Psoas muscle (tissue), 8 donors: ENCODE measurements at places on chromosomes 6 and 20. TPM values are rescaled to one million over a fixed set of nuclear protein-coding genes. Genes with fewer than 3 reads are reported as not detected.

The ADTRP gene
- not detected for total RNA-seq

The SYCP2 gene
- 0.88 TPM for total RNA-seq

The GRIK2 gene
- total RNA-seq, result 0.47 TPM

GRCh38 chr20:49675368-49676151 is 38.1 kb downstream of the B4GALT5 start:
- H3K36me3 ChIP-seq, result no peaks in the 10 kb centered on the region
- H3K4me1 ChIP-seq, result peaks cover 89% of the 10 kb centered on the region
- no peak for DNase-seq
- H3K4me3 ChIP-seq, result no peak overlapping the region
- H3K27me3 ChIP-seq, result no peaks in the 10 kb centered on the region
- H3K27ac ChIP-seq, result peak overlapping the region; percentile 91

- H3K36me3 ChIP-seq, result no peaks in the 10 kb centered on the region
- H3K4me1 ChIP-seq, result no peaks in the 10 kb centered on the region
- no peak for DNase-seq
- peaks cover 11% of the 10 kb centered on the region for H3K27me3 ChIP-seq
- H3K4me3 ChIP-seq, result no peak overlapping the region
Measured at GRCh38 chr6:41522780-41523548, 23.2 kb upstream of the FOXP4 start.

GRCh38 chr20:58218665-58219341 is 9.7 kb downstream of the ANKRD60 start:
- peaks cover 19% of the 10 kb centered on the region for H3K27me3 ChIP-seq
- no peaks in the 10 kb centered on the region for H3K36me3 ChIP-seq
- no peak for DNase-seq
- H3K4me3 ChIP-seq, result no peak overlapping the region

GRCh38 chr6:38943964-38944363 is 104.6 kb upstream of the GLP1R start:
- H3K36me3 ChIP-seq, result no peaks in the 10 kb centered on the region
- DNase-seq, result no peak
- H3K27me3 ChIP-seq, result no peaks in the 10 kb centered on the region
- H3K4me3 ChIP-seq, result no peak overlapping the region
